HCEC 1CT (cell line): ENCODE measurements at places on chromosomes 2 and 18.
A peak's percentile ranks its signal among the peaks of the same experiment; 100 is the strongest.

DNA sequence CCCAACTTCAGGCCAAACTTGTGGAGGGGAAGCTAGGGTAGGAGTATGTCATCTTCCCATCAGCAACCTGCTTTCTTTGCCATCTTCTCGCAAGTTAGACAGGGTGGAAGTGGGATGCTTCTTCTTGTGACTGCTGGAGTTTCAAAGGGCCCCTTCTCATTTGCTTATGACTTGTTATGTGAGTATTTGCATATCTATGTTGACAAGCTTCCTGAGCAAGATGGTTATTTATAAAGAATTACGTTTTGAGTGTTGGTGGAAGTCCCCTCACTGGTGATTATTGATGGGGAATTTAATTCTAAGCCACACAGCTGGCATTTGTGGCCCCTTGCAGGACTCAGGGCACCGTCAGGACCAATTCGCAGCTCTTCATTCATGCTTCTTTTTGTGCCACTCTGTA, 791.0 kb downstream of the LRRTM4 start:
- DNase-seq, result no peak

GRCh38 chr2:215698566-215698965, 262.7 kb upstream of the FN1 start:
- peak; percentile 99 for DNase-seq

DNA sequence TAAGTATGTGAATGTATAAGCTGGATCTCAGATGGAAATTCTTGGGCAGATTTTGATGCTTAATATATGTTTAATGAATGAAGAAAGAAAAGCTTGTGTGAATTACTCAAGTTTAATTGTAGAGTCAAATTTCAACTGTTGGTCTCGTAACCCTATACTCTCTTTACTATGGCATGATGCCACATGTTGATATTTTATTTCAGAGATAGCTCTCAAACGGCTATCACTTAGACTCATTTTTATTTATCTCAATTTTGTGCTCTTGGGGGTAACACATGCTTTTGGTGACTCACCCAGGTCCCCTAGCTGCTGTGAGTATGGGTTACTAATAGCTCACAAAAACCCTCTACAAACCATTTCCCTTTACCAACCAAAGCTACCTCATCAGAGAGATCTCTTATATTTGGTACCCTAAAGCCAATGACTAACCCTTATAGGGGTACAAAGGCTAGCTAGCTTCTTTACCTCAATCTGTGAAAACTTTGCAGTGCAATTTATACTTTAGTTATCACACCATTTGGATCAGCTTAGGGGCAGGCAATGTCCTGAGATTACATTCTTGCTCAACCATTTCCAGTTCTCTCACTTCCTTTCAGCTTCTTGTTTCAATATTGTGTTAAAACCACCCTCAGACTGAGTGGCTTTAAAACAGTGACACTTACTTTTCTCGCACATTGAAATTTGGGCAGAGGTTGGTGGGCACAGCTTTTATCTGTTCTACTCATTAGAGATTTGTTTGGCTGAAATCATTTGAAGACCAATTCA, 240.3 kb downstream of the CDH7 start:
- no peak for DNase-seq

DNA sequence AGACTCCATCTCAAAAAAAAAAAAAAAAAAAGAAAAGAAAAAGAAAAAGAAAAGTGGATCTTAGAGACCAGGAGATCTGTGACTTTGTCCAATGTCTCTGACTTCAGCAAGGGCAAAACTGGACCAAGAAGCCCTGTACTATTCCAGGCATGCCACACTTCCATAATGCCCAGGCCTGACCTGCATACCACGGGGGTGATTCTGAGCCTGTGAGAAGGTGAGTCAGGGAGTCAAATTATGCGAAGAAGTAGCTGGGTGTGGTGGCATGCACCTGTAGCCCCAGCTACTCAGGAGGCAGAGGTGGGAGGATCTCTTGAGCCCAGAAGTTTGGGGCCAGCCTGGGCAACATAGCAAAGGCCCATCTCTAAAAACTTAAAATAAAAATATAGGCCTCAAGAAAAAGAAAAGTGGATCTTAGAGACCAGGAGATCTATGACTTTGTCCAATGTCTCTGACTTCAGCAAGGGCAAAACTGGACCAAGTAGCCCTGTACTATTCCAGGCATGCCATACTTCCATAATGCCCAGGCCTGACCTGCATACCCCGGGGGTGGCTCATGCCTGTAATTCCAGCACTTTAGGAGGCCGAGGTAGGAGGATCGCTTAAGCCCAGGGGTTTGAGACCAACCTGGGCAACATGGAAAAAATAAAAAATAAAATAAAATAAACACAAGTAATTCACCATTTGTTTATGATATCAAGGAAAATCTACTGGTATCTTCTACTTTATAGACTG, 12.2 kb upstream of the PUM2 start:
- no peak for DNase-seq

- no peak for DNase-seq
Observed at GRCh38 chr2:221554769-221555493, 17.2 kb downstream of the EPHA4 start.

DNA sequence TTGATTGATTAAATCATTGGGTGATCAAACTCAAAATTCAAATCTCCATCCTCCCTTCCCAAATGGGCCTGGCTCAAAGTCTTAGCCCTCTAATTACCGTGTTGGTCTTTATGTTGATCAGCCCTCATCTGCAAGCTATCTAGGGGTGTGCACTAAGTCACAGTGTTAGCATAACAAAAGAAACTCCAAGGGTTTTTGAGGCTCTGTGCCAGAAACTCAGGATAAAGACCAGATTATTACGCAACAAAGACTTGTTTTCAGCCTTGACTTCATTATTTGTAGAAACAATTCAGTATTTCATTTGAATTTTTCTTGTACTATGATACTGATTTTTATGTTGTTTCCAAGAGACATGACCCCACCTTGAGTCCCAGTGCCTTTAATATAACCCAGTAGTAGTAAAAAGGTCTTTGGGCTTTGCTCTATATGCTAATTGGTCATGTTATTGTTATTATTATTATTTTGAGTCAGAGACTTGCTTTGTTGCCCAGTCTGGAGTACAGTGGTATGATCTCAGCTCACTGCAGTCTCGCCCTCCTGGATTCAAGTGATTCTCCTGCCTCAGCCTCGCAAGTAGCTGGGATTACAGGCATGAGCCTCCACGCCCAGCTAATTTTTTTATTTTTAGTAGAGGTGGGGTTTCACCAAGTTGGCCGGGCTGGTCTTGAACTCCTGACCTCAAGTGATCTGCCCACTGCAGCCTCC, 13.9 kb downstream of the PSMD14 start:
- no peak for DNase-seq

GRCh38 chr2:174914853-174915760, 90.1 kb downstream of the CHN1 start:
- DNase-seq, result no peak

GRCh38 chr18:57771193-57771592, 31.9 kb downstream of the ATP8B1 start:
- DNase-seq, result no peak

DNA sequence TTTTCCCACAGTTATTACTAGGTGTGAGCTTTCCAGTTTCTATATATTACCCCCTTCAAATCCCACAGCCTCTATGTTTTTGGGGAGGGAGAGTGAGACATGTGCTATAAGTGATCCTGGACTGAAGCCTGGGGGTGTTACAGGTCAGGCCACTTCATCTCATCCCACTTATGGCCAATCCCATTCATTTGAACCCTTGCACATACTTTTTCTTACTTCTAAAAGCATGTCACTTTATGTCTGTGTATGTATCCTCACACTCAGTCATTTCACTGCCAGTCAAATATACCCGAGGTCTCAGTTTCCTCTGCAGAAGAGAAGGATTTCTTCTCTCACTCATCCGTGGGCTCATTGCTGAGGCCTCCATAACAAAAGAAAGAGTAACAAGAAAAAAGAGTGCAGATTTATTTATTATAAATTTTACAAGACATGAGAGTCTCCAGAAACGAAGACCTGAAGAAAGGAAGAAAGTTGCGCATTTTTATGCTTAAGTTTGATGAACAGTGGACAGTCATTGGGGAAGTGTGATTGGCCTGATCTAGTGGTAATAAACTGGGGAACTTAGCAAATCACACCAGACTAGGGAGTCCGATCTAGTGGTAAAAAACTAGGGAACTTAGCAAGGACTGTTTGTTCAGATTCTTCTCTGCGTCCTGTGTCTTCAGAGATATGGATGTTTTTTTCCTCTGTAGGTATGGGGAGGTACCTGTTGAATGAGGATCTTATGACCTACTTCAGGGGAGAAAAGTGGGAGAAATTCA, 52.1 kb downstream of the ICOS start:
- DNase-seq, result no peak

- DNase-seq, result peak; percentile 38
Observed at GRCh38 chr2:172938713-172939375, 136.8 kb upstream of the MAP3K20 start.

GRCh38 chr2:191800874-191801273, 46.0 kb downstream of the CAVIN2 start:
- peak; percentile 7 for DNase-seq

- no peak for DNase-seq
Observed at GRCh38 chr2:108845923-108846322, 59.4 kb downstream of the CCDC138 start.

DNA sequence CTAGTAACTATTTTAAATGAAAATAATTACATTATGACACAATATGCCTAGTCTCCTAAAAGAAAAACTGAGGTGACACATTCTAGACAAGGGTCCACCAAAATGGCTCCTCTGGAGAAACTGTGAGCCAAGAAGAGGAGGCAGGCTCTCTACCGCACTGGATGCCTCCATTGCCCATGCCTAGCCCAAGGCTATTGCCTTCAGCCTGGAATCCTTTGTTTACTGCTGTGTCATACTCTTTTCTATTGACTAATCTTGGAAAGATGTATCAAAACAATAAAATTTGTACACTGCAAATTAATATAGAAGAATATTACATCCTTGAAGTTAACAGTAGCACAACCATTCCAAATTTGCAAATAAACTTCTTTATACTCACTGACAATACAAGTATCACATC, 167.1 kb downstream of the RAB3GAP1 start:
- DNase-seq, result no peak

- DNase-seq, result peak; percentile 81
Observed at GRCh38 chr2:45315861-45316260, 295.2 kb downstream of the SRBD1 start.

- DNase-seq, result no peak
Observed at GRCh38 chr18:59708988-59709387, 11.8 kb upstream of the CCBE1 start.

DNA sequence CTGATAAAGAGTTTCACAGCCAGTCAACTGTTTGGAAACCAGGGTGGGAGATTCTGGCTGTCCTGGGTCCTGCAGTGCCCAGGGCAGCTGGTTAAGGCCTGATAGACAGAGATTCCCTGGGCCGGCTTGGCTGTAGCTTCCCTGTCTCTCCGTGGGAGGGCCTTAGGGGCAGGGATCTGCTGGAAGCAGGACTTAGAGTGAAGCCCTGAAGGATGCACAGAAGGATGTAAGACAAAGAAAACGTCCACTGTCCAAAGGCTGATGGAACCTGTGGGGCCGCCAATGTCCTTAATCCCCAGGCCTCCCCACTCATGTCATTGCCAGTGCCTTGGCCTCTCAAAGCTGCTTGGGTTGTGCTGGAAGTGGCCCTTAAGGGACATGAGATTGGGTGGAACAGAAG, 33.0 kb downstream of the MROH2A start:
- DNase-seq, result no peak

GRCh38 chr2:7400628-7401027, 483.4 kb downstream of the RNF144A start:
- DNase-seq, result no peak

DNA sequence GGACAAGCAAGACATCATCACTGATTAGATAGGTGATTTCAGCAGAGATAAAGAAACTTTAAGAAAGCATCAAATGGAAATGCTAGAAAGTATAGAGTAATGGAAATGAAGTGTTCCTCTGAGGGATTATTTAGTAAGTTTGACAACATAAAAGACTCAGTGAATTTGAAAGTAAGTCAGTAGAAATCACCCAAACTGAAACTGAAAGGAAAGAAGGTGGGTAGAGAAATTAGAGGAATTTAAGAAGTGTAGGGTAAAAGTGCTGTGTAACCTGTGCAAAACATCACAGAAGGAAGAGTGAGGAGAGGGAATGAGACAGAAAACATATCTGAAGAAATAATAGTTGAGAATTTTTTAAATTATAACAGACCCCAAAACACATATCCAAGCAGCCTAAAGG, 343.1 kb downstream of the CBLN2 start:
- no peak for DNase-seq

GRCh38 chr2:1891971-1892486, 147.7 kb upstream of the PXDN start:
- DNase-seq, result no peak

GRCh38 chr2:190382851-190383250, 25.3 kb upstream of the MFSD6 start:
- DNase-seq, result peak; percentile 40

GRCh38 chr2:216164087-216164486, 54.9 kb downstream of the XRCC5 start:
- DNase-seq, result no peak

GRCh38 chr2:98702858-98703620, 27.9 kb downstream of the MGAT4A start:
- DNase-seq, result no peak

- DNase-seq, result no peak
Observed at GRCh38 chr2:99336804-99337112, 431 bp upstream of the EIF5B start.

- DNase-seq, result no peak
Observed at GRCh38 chr2:99458529-99458928, 31.3 kb downstream of the REV1 start.

DNA sequence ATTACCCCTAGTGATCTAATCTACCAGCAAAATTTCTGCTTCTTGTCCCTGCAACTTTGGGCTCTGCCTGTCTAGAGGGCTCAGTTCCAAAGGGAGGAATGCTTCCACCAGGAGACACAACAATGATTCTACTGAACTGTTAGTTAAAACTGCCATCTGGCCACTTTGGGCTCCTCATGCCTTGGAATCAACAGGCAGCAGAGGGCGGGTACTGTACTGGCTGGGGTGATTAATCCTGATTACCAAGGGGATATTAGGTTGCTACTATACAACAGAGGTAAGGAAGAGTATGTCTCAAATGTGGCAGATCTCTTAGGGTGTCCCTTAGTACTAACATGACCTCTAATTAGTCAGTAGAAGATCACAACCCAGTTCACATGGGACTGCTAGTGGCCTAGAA, 21.4 kb downstream of the HADHA start:
- DNase-seq, result no peak

DNA sequence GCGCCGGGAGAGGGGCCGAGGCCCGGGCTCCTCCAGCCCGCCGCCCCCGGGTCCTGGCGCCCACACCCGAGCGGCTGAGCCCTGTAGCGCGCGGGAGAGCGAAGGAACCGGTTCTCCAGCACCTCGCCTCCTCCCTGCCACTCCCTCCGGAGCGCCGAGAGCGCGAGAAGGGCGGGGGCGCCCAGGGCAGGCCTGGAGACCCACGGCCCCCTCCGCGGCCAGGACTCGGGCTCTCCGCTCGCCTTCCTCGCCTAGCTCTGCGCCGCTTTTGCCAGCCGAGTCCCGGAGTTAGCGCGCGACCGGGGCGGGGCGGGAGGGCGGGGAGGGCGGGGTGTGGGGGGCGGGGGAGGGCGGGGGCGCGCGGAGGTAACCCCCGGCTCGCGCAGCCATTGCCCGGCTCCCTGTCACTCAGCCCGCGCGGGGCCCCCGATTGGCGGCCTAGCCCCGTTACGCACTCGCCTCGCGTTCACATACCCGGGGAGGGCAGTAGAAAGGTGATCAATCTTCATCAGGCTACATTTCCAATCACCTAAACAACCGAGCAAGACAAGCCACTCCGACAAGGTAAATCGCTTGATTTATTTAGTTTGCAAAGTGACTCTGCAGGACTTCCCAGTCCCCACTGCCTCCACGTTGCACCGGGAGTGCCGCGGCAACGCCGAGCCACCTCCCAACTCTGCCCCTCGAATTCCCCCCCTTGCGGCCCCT, at the start of gene OTX1:
Gene OTX1 (plus strand): TSS at position 497 of the 708 bp plus-strand sequence. CDS start 2,161 bp downstream, outside the sequence.
- peak; percentile 55 for DNase-seq

- no peak for DNase-seq
Observed at GRCh38 chr18:76465630-76466409, 29.2 kb downstream of the ZNF516 start.
